ENCODE measurements at places on chromosomes 13 and 19.

GRCh38 chr13:53298396-53298795 is 269.8 kb downstream of the OLFM4 start:
- DNase-seq = no peak

GRCh38 chr19:40225440-40226305 is 816 bp downstream of the CCNP start:
- DNase-seq = no peak

- DNase-seq = no peak
These were observed 357.9 kb downstream of the KLF12 start for GRCh38 chr13:73776151-73776785.

DNA sequence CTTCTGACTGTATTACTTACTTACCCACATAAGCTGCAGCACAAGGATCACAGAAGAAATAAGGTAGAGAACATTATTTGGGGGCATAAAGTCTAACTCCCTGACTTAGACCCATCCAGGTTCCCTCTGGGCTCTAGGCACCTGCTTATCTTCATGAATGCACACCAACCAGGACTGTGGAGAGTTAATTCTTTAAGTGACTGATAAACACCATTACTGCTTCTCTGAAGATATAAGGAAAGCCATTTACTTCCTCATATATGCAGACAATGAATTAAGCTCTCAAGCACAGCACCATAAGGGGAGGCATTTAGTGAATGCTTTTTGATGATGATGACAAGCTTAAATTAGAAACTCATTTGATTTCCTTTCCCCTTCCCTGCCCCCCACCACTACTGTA is 22.5 kb downstream of the OBI1 start:
- no peak for DNase-seq
